ENCODE measurements at places on chromosomes 13 and 19. TPM values are rescaled to one million over a fixed set of nuclear protein-coding genes. Genes with fewer than 3 reads are reported as not detected.

Gene C3
- total RNA-seq = 0.82 TPM

Gene CYP2F1
- total RNA-seq = 2.8 TPM

Gene KLK6
- total RNA-seq = 0.26 TPM

Gene RASIP1
- total RNA-seq = 0.92 TPM

Gene SMIM44
- not detected for total RNA-seq

Gene IZUMO4
- total RNA-seq = 1.9 TPM

All from motor neuron (in vitro differentiated cells).